ENCODE measurements at places on chromosomes 1 and 21.

DNA sequence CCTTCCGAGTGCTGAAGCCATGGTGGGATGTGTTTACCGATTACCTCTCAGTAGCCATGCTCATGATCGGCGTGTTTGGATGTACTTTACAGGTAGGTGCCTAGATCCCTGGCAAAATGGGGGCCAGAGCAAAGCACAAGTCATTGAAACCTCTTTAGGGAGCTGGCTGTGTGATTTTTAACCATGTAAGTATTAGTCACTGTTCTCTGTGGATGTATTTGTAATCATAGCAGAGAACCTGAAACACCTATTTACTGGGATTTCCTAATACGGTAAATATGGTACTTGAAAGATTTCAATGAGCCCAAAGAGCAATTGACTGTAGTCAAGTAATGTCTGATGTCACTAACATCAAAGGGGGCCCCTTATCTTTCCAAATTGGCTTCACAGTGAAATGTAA, 53.6 kb downstream of the LRRC8C start:
- no peak for DNase-seq

- DNase-seq: no peak
Observed at GRCh38 chr1:203351037-203351625, at the start of gene FMOD. FMOD (minus strand) TSS chr1:203351122; CDS start chr1:203348270, 2,852 bp downstream.

- DNase-seq: no peak
Observed at GRCh38 chr1:200355801-200356200, 54.0 kb downstream of the ZNF281 start.

GRCh38 chr1:29673228-29673500, 436.8 kb downstream of the PTPRU start:
- no peak for DNase-seq

GRCh38 chr1:26786437-26787380, 1.0 kb upstream of the PIGV start:
- no peak for DNase-seq

- no peak for DNase-seq
Observed at GRCh38 chr1:18954270-18955071, 2.0 kb downstream of the IFFO2 start.

DNA sequence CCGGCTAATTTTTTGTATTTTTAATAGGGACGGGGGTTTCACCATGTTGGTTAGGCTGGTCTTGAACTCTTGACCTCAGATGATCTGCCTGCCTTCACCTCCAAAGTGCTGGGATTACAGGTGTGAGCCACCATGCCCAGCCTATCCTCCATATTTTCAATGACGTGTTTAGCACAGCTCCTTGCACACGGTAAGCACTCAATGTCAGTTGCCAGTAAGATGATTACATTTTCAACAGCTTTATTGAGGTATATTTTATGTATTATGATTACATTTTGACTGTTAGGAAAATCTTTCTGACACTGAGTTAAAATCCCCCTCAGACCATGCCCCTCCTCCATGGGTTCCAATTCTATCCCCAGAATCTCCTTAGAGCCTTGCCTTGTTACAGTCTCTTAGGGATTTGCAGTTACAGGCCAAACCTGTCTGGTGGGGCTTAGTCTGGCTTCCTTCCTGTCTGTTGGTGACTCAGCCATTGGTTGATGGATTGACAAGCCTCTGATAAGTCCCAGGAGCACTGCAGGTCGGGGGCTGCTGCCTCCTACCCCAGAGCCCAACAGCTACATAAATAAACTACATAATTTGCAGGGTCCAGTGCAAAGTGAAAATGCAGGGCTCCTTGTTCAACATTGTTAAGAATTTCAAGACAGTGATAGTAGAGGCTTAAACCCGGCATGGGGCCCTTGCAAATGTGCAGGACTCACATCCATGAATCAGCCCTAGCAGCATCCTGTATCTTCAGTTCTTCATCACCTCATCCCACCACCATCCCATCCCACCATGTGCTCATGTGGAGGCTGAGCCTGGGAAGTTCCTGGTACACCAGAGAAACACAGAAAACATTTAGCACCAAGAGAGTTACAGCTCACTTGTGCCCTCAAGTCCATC, 23.4 kb downstream of the COA7 start:
- DNase-seq: no peak

DNA sequence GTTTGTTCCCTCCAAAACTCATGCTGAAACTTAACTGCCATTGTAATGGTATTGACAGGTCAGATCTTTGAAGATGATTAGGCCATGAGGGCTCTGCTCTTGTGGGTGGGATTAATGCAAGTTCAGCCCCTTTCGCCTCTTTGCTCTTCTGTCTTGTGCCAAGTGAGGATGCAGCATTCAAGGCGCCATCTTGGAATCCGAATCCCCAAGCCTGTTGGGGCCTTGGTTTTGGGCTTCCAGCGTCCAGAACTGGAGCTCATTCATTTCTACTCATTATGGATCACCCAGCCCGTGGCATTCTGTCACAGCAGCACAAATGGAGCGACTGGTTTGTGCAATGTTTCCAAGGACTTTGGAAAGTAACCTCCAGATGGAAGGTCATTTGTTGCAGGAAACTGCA, 5.6 kb downstream of the TTC34 start:
- DNase-seq: no peak

DNA sequence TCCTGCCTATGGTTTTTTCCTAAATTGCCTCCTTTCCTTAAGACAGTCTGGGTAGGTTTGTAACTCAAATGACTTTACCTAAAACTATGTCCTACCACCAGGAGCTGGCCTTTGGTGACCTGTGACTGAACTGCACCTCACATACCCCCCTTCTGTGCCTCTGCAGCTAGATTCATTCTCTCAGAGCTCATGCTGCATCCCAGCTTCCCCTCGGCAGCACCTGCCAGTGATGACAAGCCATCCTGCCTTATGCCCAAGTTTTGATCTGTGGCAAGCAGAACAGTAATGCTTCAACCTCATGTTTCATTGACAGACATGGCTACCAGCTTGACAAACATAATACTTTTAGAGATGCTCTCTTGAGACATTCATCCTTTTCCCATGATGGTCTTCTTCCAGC, 141.9 kb downstream of the TSEN15 start:
- DNase-seq: no peak

DNA sequence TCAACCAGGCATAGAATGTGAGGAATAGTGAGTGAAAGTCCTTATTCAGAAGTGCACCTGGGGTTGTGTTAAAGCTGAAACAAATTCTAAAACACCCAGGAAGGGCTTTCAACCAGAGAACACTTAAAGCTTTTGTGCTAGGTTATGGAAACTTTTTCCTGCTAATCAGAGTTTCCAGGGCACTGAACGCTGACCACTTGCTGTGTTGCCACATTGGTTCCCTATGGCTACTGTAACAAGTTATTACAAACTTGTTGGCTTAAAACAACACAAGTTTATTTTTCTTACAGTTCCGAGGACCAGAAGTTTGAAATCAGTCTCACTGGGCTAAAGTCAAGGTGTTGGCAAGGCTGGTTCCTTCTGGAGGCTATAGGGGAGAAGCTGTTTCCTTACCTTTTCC, 300.6 kb downstream of the HHAT start:
- DNase-seq: no peak

- DNase-seq: no peak
Observed at GRCh38 chr1:28122183-28122582, 33.8 kb upstream of the EYA3 start.

Data from NCI-H2107 (cell line).